ENCODE measurements at places on chromosomes 4 and X. TPM values are rescaled to one million over a fixed set of nuclear protein-coding genes. Genes with fewer than 3 reads are reported as not detected.
A peak's percentile ranks its signal among the peaks of the same experiment; 100 is the strongest.

DNA sequence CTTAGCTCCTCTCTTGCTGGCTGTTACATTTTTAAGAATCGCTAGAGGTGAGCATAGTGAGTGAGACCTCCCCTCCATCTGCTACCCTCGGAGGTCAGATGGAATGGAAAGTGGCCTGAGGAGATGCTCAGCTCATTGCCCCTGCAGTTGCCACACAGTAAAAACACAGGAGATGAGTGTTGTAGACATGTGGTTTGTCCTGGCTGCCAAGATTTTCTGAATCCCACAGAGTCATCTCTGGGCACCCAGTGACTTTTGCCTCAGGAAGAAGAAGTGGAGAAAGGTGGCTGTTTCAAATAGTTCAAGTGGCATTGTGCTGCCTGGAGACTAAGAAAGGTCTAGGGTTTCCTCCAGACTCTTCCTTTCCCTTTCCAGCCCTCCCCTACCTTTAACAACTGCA, 271.0 kb downstream of the STK32B start:
- H3K27ac ChIP-seq: no peak overlapping the region
- H3K4me3 ChIP-seq: no peak overlapping the region
- DNase-seq: no peak
- no peaks in the 10 kb centered on the region for H3K36me3 ChIP-seq

DNA sequence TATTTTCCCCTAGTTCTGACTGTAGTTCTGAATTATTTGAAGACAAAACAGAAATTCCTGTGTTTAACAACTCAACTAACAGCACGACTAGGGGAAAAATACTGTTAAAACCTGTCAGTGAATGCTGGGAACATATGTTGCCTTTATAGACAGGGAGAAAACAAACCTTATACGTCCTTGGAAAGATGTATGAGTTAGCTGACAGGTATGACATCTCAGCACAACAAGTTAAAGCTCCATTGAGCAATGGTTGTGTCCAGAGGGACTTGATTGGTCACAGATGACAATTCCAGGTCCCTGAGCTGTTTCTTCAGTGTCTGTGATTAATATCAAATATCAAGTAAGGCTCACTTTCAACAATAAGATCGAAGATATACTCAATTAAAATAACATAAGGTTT, 58.2 kb upstream of the DDIT4L start:
- no peak overlapping the region for H3K27ac ChIP-seq
- no peaks in the 10 kb centered on the region for H3K36me3 ChIP-seq
- DNase-seq: no peak
- H3K4me3 ChIP-seq: no peak overlapping the region
- no peaks in the 10 kb centered on the region for H3K4me1 ChIP-seq

BTK gene
- total RNA-seq: 4.4 TPM

TMPRSS11F gene
- 13.8 TPM for total RNA-seq

DNA sequence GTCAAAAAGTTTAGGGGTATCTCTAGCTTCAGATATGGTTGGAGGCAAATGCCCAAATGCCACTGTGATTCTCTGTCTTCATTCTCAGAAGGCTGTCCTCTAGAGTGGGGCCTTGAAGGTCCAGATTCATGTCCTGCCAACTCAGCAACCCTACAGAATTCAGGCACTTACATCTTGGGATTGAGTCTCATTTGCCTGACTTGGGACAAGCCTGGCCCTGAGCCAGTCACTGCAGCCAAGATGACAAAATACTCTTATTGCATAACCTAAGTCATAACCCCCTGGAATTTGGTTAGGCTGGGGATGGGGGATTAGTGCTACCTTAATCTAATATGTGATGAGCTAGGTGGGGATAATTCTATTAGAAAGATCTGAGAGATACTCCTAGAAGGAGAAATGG, 100.5 kb downstream of the AREG start:
- DNase-seq: no peak
- no peak overlapping the region for H3K27ac ChIP-seq
- no peak overlapping the region for H3K4me3 ChIP-seq
- no peaks in the 10 kb centered on the region for H3K27me3 ChIP-seq
- H3K36me3 ChIP-seq: no peaks in the 10 kb centered on the region
- no peaks in the 10 kb centered on the region for H3K4me1 ChIP-seq

PGAM4 gene
- total RNA-seq: not detected

GRCh38 chr4:898869-899555, 33.1 kb downstream of the GAK start:
- H3K4me3 ChIP-seq: no peak overlapping the region
- no peak overlapping the region for H3K27ac ChIP-seq
- H3K36me3 ChIP-seq: no peaks in the 10 kb centered on the region

GRCh38 chr4:151658959-151659600, 101.7 kb downstream of the GATB start:
- no peaks in the 10 kb centered on the region for H3K36me3 ChIP-seq
- DNase-seq: no peak
- H3K4me1 ChIP-seq: peaks cover 34% of the 10 kb centered on the region
- peak overlapping the region; percentile 13 for H3K27ac ChIP-seq
- H3K4me3 ChIP-seq: no peak overlapping the region
- H3K27me3 ChIP-seq: no peaks in the 10 kb centered on the region

- no peaks in the 10 kb centered on the region for H3K27me3 ChIP-seq
- no peaks in the 10 kb centered on the region for H3K36me3 ChIP-seq
- H3K4me1 ChIP-seq: no peaks in the 10 kb centered on the region
These were observed 131.7 kb upstream of the FAM47B start for GRCh38 chrX:34810916-34811315.

DNA sequence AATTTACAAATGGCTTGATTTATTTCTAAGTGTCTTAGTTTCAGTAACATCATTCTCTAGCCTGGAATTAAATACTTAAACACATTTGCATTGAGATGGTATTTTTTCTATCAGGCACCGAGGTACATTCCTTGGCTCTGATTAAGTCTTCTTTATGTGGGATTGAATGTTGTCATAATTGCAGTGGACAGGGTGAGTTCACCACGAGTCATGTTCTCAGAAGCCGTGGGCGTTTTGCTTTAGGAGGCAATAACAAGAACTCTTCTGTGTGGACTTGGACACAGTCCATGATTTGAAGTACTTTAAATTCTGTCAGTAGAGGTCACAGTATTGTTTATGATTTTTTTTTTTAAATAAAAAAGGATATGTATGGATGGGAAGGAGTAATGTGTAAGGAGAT, 57.1 kb upstream of the EFHC2 start:
- no peaks in the 10 kb centered on the region for H3K27me3 ChIP-seq

GRCh38 chrX:118510111-118510510, 14.5 kb downstream of the DOCK11 start:
- no peaks in the 10 kb centered on the region for H3K36me3 ChIP-seq
- H3K4me3 ChIP-seq: no peak overlapping the region
- H3K27ac ChIP-seq: no peak overlapping the region

DNA sequence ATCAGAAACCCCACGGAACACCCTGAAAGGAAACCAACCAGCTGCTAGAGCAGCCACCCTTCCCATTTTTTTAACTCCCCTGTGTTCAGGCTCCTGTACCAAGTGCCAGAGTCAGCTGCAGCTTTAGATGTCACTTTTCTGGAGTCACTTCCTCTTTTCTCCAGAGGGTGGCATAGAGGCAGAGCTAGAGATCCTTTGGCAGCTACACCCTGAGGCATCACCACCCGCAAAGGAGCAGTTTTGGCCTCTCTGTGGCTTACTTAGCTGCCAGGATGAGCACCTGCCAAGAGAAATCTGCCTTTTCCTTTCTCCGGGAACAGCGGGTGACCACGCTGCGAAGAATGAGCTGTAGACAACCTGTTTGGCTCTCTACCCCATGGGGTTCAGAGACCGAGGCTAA, 58.0 kb upstream of the CHRDL1 start:
- no peak for DNase-seq
- H3K4me3 ChIP-seq: no peak overlapping the region
- no peaks in the 10 kb centered on the region for H3K27me3 ChIP-seq
- no peaks in the 10 kb centered on the region for H3K4me1 ChIP-seq

DNA sequence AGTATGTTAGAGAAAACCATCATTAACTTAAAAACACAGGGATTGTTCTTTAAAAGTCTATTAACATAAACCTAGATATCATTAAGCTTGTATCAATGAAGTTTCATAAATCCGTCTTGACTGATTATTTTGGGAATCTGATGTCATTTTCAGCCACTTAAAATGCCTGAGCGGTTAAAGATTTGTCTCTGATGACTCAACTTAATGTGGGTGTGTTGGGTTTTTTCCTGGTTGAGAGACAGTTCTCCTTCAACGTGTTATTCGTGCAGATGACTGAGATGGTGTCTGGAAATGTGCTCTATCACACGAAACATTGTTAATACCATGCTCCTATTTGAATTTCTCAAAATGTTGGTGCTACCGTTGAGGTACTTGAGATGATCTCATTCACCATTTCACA, 227.3 kb upstream of the TENM3 start:
- no peak overlapping the region for H3K27ac ChIP-seq
- no peak overlapping the region for H3K4me3 ChIP-seq
- no peaks in the 10 kb centered on the region for H3K36me3 ChIP-seq

HPGDS gene
- total RNA-seq: 0.98 TPM

GRCh38 chr4:181507180-181507835, 735.9 kb upstream of the TENM3 start:
- no peak for DNase-seq
- no peaks in the 10 kb centered on the region for H3K4me1 ChIP-seq
- H3K36me3 ChIP-seq: no peaks in the 10 kb centered on the region
- no peaks in the 10 kb centered on the region for H3K27me3 ChIP-seq
- H3K27ac ChIP-seq: no peak overlapping the region

- H3K4me3 ChIP-seq: no peak overlapping the region
- H3K36me3 ChIP-seq: no peaks in the 10 kb centered on the region
- H3K4me1 ChIP-seq: no peaks in the 10 kb centered on the region
- no peaks in the 10 kb centered on the region for H3K27me3 ChIP-seq
- no peak for DNase-seq
These were observed 128.4 kb upstream of the FAT1 start for GRCh38 chr4:186852073-186852420.

- H3K27me3 ChIP-seq: no peaks in the 10 kb centered on the region
- peaks cover 30% of the 10 kb centered on the region for H3K4me1 ChIP-seq
- no peak for DNase-seq
- H3K27ac ChIP-seq: no peak overlapping the region
- H3K4me3 ChIP-seq: no peak overlapping the region
These were observed 44.8 kb upstream of the CBR4 start for GRCh38 chr4:169054879-169055278.

GRCh38 chr4:140172960-140173359, 19.0 kb upstream of the MAML3 start:
- no peak overlapping the region for H3K27ac ChIP-seq
- H3K36me3 ChIP-seq: no peaks in the 10 kb centered on the region
- H3K4me1 ChIP-seq: no peaks in the 10 kb centered on the region

RHOH gene
- 2.9 TPM for total RNA-seq

ATOH1 gene
- total RNA-seq: not detected

GRCh38 chrX:14670819-14671218, 141.5 kb downstream of the GLRA2 start:
- H3K4me3 ChIP-seq: no peak overlapping the region
- DNase-seq: no peak
- H3K27ac ChIP-seq: no peak overlapping the region
- no peaks in the 10 kb centered on the region for H3K36me3 ChIP-seq
- no peaks in the 10 kb centered on the region for H3K4me1 ChIP-seq

DNA sequence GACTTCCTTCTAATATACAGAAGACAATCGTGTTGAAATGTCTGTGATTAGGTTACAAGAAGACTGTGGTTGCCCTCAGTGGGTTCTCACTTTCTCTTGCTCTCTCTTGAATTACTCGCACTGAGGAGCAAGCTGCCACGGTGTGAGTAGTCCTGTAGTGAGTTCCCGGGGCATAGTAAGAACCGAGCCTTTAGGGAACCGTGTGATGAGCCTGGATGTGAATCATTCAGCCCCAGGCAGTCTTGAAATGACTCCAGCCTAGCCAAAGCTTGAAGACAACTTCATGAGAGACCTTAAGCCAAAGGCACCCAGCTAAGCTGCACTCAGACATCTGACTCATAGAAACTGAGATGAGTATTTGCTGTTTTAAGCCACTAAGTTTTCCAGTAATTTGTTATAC, 292.7 kb downstream of the SPOCK3 start:
- H3K4me1 ChIP-seq: no peaks in the 10 kb centered on the region
- H3K27ac ChIP-seq: no peak overlapping the region
- no peaks in the 10 kb centered on the region for H3K36me3 ChIP-seq

- no peak overlapping the region for H3K4me3 ChIP-seq
- no peak for DNase-seq
- H3K4me1 ChIP-seq: peaks cover 40% of the 10 kb centered on the region
- H3K36me3 ChIP-seq: no peaks in the 10 kb centered on the region
- peak overlapping the region; percentile 59 for H3K27ac ChIP-seq
- H3K27me3 ChIP-seq: no peaks in the 10 kb centered on the region
These were observed 289.8 kb downstream of the ARHGAP10 start for GRCh38 chr4:148021686-148022085.

GRCh38 chr4:185341841-185342240, 53.9 kb downstream of the LRP2BP start:
- no peak overlapping the region for H3K27ac ChIP-seq
- peaks cover 6% of the 10 kb centered on the region for H3K36me3 ChIP-seq
- no peak overlapping the region for H3K4me3 ChIP-seq
- no peaks in the 10 kb centered on the region for H3K27me3 ChIP-seq
- no peaks in the 10 kb centered on the region for H3K4me1 ChIP-seq

DNA sequence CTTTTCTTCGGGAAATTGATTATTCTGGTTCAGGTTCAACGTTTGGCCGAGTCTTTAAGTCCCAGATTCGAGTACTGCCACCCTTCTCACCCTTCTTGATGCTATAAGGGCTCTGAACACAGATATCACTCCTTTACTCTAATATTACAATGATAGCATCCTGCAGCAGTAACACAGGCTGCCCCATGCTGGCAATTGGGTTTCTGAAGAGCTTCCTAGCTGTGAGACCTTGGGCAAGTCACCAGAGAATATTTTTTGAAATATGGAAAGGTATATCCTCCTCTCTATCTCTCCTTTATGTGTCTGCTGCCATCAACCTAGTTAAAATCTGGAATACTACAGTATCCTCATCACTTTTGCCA, 297 bp upstream of the MTMR8 start:
- no peak for DNase-seq
- peak overlapping the region; percentile 49 for H3K4me3 ChIP-seq
- no peaks in the 10 kb centered on the region for H3K4me1 ChIP-seq
- H3K27ac ChIP-seq: no peak overlapping the region

DNA sequence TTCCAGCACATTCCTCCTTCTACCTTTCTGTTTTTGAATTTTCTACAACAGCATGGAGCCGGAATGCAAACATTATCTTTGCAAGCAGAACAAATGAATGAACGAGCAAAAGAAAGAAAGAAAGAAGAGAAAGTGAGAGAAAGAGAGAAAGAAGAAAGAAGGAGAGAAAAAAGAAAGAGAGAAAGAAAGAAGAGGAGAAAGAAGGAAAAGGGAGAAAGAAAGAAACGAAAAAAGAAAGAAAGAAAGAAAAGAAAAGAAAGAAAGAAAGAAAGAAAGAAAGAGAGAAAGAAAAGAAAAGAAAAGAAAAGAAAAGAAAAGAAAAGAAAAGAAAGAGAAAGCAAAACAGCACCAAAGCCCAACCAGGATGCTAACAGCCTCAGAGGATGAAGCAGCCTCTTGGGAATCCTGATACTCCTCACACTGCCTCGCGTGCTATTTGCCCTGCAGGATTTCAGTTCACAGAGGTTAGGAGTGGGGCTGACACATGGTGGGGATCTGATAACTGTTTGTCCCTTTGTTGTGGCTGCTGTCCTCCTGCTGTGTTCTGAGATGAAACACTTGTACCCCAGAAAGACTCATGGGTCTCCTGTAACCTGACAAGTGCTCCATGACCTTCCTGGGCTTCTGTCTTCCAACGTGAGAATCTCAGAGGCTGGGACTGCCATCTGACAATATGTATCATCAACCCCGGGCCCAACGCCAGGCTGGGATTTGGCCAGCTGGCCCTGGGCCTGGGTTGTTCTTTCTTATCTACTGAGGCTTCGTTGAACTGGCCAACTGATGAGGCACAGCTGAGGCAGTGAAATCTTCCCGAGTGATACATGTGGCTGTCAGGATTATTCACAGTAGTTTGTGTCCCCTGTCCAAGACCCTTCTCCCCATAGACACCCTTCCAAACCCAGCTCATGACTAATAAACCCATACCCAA, 61.0 kb downstream of the SEPSECS start:
- peaks cover 13% of the 10 kb centered on the region for H3K4me1 ChIP-seq
- H3K27ac ChIP-seq: no peak overlapping the region
- H3K36me3 ChIP-seq: no peaks in the 10 kb centered on the region
- no peak overlapping the region for H3K4me3 ChIP-seq
- peak; percentile 79 for DNase-seq
